ENCODE measurements at places on chromosomes 1 and 21.

DNA sequence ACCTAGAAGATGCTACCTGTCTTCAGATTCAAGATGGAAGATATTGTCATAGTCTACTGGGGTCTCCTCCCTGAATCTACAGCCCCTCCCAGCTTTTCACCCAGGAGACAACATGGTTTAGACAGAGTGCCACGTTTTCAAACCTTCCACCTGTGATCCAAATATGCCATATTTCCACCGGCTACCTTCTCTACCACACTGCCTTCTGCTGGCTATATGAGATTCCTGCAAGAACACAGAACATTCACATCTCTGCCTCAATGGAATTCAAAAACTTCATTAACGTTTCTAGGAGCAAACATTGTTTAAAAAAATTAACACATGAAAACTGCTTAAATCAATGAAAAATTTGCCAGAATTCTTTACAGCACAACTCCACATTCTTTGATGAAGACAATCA, 12.9 kb upstream of the LELP1 start:
- no peak for DNase-seq

DNA sequence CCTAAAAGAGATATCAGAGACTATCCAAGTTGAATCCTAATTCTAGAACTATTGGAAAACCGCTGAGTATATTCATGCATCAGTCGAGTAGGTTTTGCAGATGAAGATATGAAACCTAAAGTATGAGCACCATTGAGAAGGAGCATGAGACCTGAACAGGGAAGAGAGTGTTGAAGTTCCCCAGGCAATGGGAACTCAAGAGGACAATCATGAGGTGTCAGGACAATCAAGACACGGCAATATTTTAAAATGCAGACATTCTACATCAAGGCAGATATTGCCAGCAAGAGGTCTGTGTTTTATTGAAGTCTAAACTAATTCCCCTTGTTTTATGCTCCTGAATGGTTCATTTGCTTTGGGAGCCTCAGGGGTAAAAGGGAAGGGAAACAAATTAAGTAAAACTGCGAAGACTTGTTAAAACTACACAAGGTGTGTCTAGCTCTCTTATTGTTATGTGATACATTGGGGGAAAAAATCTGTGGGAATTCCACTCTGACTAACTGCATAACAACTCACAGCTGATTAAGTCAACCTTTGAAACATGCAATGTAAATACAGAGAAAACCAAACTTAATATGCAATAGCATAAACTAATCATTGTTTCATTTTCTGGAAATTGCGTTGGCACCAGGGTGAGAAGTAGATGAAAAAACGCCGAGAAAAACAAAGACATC, 347.9 kb upstream of the ADGRL2 start:
- DNase-seq: no peak

GRCh38 chr1:44632598-44632997, 41.7 kb downstream of the TMEM53 start:
- no peak for DNase-seq

- no peak for DNase-seq
Measured at GRCh38 chr1:56671542-56671941, 26.4 kb downstream of the PRKAA2 start.

GRCh38 chr1:91567583-91567982, 66.9 kb downstream of the CDC7 start:
- DNase-seq: no peak

GRCh38 chr1:231528172-231529029, at the start of gene TSNAX:
Gene TSNAX (plus strand): TSS chr1:231528669. CDS start chr1:231528811, 142 bp downstream.
- peak; percentile 92 for DNase-seq

- DNase-seq: no peak
Measured at GRCh38 chr1:182355723-182356098, 35.9 kb downstream of the GLUL start.

- DNase-seq: no peak
Measured at GRCh38 chr1:31396633-31397351, 16.2 kb upstream of the SERINC2 start.

- no peak for DNase-seq
Measured at GRCh38 chr1:155127105-155127966, at the start of gene EFNA1. Gene EFNA1 (plus strand): TSS chr1:155127876. CDS start chr1:155127978, 102 bp downstream.

DNA sequence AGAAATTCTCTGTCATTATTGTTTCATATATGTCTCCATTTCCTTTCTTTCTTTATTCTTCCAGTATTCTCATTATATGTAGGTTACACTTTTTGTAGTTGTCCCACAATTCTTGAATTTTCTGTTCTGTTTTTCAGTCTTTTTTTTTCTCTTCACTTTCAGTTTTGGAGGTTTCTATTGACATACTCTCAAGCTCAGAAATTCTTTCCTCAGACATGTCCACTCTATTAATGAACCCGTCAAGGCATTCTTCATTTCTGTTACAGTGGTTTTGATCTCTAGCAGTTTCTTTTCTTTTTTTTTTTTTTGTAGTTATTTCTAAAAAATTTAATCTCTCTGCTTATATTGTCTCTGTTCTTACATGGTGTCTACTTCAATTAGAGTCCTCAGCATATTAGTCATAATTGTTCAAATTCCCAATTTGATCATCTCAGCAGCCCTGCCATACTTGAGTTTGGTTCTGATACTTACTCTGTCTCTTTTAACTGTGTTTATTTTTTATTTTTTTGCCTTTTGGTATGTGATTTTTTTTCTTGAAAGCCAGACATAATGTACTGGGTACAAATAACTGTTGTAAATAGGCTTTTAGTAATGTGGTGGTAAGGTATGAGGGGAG, 49.5 kb upstream of the KCNK2 start:
- no peak for DNase-seq

DNA sequence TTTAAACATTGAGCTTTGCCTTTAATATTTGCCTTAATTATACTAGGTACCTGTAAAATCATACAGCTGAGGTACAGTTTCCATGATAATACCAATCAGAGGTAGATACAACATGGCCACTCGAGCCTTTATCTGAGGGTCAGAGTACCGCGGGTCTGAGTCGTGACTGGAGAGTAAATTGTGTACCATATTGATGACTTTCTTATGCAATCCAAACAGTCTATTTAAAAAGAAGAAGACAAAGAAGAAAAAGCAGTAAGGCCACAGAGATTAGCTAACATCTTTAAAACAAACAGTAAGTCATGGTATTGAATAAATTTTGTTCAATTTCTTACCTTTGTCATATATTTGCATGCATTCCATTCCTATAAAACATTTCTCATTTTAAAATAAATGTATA, 68.1 kb upstream of the ANGPTL3 start:
- no peak for DNase-seq

GRCh38 chr1:9324246-9325096, 31.8 kb downstream of the SPSB1 start:
- no peak for DNase-seq

GRCh38 chr1:31022259-31022658, 43.3 kb downstream of the PUM1 start:
- DNase-seq: no peak

DNA sequence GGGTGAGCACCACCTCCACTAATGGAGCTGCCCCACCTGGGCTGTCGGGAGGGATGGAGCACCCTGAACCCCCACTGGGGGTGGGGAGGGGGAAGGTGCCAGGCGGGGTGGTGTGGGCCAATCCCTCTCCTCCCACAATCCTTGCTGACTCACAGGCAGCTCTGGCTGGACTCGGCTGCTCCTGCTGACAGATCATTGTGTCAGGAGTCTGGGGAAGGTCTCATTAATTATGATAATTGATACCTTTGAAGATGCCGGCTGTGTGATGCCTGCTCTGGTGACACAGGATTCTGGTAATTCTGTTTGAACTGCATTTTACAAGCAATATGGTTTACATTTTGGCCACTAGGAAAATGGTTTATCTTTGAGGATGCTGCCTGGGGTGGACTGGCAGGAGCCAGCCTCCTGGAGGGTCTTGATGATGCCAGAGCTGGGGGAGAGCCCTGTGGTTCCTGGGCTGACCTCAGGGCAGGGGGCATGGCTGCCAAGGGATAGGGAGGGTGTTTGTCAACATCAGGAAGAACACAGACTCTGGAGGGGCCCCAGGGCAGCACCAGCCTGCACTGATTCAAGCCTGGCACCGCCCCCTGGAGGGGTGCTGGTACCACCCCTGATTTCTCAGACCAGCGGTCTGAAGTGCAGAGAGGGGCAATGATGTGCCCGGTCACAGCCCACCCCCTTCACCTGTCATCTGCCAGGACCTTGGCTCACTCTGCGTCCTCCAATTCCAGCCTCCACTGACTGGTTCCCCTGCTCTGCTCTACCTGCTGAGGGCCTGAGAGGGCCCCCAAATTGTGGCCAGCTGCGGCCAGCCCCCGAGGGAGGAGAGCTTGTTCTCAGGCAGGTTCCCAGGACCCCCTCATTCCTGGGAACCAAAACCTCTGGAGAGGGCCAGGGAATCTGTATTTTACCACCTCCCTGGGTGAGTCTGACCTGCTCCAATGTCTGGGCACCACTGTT, 338.8 kb downstream of the MATN1 start:
- DNase-seq: no peak

DNA sequence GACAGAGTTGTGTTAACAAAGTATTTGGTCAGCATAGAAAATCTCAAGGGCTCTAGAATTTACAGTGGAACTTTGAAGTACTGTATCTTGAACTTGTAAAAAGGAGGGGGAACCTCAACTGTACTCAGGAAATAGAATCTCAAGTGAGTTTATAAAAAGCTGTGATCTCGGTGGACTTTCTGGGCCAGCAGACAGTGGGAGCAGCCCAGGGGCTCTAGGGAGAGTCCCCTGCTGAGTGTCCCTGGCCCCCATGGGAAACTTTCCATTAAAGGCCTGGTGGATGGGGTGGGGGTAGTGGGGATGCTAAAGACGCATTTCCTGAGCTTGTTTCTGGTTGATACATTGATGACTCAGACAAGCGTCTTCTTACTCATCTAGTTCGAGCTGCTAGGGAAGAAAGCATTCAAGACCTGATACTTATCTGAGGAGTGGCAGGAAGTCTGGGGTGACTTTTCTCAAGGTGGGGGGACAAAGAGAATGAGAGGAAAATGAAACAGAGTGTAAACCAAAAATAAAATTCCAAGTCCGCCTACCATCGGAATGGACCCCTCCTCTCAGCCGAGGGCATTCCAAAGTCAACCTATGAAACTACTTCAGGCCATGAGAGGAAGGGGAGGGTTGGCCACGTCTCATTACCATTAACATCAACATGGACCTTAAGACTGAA, 65.5 kb downstream of the NID1 start:
- DNase-seq: no peak

GRCh38 chr1:117886101-117886795, 43.2 kb downstream of the GDAP2 start:
- no peak for DNase-seq
